Adipocyte (in vitro differentiated cells): ENCODE measurements at places on chromosomes 16 and 17.

- DNase-seq = peak; percentile 41
Measured at GRCh38 chr17:56431736-56432135, 161.8 kb upstream of the NOG start.

DNA sequence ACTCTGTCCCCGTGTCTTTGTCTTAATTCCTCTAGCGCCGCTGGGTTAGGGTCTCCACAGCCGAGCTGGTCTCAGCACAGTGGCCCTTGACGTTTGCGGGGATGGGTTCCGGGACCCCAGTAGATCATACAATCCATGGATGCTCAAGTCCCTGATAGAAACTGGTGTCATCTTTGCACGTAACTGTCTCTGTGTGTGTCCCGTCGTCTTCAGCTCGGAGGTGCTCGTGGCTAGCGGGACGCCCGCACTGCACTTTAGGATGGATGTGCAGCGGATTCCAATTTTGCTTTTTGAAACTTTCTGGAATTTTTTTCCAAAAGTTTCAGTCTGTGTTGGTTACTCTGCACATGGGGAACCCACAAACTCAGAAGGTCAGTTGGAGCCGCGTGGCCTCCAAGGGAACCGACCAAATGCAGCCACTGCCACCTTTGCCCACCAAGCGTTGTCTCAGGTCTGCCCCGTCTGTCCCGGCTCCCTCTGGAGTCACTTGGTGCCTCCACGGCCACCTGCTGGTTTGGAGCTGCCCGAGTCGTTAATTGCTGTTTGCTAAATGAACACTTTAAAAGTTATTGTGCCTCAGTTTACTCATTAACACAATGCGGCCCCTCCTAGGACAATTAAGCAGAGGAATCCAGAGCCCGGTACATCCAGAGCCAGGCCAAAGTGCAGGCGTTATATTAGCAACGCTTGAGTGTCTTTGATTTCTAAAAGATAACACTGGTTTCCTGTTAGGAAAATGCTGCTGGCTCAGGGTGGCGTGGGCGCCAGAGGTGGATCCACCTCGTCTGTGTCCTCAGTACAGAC lies 5.3 kb upstream of the DPEP1 start:
- DNase-seq = no peak

DNA sequence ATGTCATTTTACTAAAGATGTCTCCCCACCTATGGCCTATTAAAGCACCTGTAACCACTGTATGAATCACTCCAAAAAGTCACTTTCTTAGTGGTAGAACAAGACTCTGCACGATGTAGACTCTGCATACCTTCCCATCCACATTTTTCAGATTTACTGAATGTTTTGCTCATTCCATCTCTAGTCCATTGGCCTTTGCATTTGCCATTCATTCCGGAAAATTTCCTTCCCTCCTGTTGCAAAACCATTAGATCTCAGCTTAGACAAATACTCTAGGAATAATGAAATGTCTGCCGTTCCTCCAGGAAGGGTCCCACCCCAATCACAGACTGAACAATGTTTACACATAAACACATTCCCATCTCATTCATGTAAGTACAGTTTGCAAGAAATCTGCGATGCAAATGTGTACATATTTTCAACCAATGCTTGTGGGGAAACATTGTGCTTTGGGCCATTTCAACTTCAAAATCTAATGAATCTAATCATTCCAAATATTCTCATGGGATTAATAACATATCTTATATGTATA lies 146.3 kb upstream of the XYLT1 start:
- no peak for DNase-seq

- no peak for DNase-seq
Measured at GRCh38 chr17:10726196-10726595, 3.6 kb downstream of the TMEM220 start.

- no peak for DNase-seq
Measured at GRCh38 chr16:82265809-82266208, 95.8 kb upstream of the MPHOSPH6 start.

GRCh38 chr17:63675607-63676546 lies 24.0 kb downstream of the LIMD2 start:
- DNase-seq = peak; percentile 91
